ENCODE measurements at places on chromosomes 13 and 19.

- DNase-seq = no peak
Observed at GRCh38 chr13:27772651-27773425, 19.4 kb upstream of the GSX1 start.

DNA sequence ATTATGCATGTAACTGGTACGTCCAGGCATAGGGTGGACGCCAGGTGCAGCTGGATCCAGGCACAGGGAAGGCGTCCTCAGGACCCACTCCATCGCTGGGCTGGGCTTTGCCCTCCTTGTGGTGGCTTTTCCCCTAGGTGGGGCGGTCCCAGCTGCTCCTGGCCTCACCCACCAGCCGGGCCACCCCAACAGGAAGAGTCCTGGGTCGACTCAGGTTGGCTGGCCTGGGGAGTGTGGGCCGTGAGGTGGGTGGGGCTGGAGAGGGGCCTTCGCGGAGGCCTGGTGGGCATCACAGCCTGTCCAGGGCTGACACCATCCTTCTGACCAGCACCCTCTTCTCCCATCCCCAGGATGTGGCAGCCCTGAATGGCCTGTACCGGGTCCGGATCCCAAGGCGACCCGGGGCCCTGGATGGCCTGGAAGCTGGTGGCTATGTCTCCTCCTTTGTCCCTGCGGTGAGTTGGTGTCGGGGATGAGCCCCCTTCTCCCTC is 3.2 kb upstream of the GARIN5A start:
- DNase-seq = no peak

- DNase-seq = no peak
Observed at GRCh38 chr19:18364826-18365528, 21.0 kb upstream of the GDF15 start.

DNA sequence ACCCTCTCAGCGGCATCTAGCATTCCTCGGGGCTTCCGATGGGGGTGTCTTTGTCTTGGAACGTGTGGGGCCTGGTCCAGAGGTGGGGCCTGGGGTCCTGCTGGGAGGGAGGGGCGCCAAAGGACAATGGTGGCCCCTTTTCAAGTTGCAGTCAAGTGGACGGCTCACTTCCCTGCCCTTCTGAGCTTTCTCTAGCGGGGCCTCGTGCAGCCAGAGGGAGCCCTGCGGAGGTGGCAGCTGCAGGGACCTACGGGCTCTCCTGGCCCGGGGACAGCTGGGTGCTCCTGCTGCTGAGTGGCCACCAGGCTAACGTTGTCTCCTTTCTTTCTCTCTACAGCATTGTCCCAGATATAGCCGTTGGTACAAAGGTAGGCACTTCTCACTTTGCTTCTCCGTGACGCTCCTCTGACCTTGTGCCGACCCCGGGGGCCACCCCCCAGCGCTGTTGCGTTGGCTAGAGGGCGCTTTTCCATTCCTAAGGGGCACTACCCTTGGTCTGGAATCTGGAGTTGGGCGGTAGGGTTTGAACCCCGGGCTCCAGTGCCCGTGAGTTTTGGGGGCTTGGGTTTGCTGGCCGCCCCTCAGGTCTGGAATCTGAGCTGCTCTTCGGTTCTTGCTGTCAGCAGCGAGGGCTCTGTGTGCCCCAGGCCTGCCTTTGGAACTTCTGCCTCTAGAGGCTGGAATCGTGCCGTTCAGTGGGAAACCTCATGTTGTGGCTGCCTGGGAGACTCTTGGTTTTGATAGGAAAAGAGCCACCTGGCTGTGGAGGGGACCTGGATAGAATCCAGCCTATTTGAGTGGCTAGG is 2.0 kb downstream of the PTBP1 start:
- DNase-seq = no peak

- DNase-seq = no peak
Observed at GRCh38 chr19:44024900-44025216, 321 bp upstream of the ZNF222 start.
